Left lobe of liver (tissue), 2 donors: ENCODE measurements at places on chromosomes 6 and 20. TPM values are rescaled to one million over a fixed set of nuclear protein-coding genes. Genes with fewer than 3 reads are reported as not detected.

- no peak for DNase-seq
Observed at GRCh38 chr6:40343318-40343876, 243.8 kb downstream of the LRFN2 start.

- no peak for DNase-seq
Observed at GRCh38 chr6:19879663-19880062, 42.5 kb downstream of the ID4 start.

DNA sequence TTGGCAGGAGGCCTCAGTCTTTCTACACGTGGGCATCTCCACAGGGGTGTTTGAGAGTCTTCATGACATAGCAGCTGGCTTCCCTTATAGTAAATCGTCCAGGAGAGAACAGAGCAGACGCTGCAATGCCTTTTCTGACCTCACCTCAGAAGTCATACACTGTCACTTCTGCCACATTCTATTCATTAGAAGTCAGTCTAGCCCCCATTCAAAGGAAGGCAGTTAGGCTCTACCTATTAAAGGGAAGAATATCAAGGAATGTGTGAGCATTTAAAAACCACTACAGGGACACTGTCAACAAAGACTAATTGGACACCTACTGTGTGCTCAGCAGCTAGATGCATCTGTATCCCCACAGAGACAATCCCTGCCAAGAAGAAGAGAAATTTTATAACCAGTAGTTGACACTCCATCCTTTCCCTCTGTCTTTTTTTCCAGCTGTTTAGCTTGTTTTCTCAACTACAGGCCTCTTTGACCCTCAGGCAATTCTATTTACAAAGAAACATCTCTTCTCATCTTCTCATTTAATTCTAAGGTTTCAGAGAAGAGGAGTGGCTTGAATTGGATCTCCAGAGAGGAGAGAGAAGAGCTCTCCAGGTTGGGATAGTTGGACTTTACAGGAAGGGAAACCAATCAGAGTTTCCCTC is 18.6 kb downstream of the ARMC12 start:
- no peak for DNase-seq

DNA sequence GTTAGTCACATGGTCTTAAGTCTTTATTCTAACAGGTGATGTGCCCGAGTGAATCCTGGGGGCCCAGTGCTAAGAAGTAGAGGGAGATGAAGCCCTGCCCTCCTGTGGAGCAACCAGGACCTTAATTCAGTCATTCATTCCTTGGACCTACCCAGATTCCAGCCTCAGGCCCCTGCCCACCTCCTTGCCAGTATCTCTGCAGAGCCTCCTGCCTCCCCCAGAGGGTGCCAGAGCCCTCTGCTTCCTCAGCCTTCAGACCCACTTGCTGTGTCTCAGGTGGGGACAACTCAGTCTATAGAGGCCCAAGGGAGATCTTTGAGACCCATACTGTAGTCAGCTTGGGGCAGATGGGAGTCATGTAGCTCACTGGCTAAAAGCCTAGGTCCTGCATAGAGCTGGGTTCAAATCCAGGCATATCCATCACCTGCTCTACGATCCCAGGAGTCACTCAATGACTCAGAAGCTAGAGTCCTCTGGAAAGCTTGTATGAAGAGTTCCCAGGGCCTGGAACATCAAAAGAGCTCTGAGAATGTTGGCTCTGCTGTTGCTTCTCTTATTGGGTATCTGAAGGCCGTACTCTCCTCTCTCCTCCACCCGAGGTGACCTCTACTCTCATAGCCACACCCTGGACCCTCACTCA is 3.9 kb upstream of the SIGLEC1 start:
- no peak for DNase-seq

BNIP5 gene
- total RNA-seq, result not detected

KHDC1 gene
- not detected for total RNA-seq
